IPS-NIHi11 (cell line): ENCODE measurements at places on chromosomes 7 and 10.

GRCh38 chr7:159070431-159071148 is 74.1 kb downstream of the VIPR2 start:
- no peak for DNase-seq

DNA sequence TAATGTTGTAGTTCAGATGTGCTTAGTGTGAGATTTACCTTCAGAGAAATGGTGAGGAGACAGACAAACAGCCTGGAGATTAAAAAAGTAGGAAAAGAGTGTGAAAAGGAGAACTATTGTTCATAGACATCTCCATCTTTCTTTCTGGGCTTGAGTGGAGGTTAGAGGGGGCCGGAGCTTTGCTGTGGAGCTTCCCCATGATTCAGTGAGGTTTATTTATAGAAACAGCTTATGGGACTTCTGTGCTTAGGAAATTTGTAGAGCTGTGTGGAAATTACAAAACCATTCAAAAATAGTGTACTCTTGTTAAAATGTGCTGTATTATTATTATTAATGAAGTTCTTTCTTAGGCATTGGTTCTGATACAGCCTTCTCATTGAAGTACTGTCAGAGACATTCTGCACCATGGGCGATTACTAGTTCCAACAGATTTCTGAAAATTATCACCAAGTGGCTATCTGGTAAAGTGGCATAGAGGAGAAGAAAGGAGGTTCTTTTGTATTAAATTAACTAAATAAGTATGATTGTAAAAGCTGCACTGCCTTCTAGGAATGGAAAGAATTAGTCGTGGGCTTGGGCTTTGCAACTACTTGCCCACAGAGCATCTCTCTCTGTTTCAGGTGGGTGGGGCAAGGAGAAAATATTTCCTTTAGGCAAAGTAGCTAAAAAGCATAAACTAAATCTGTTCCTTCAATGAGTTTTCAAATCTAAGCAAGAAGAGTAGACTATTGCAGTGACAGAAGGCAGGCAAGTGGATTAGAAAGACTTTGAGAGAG is 8.7 kb upstream of the TCAF1 start:
- DNase-seq = no peak

- DNase-seq = no peak
Observed at GRCh38 chr10:114289096-114289436, 50.0 kb downstream of the VWA2 start.

GRCh38 chr10:88624840-88625239 is 38.3 kb downstream of the LIPJ start:
- DNase-seq = no peak
